ENCODE measurements at places on chromosomes 13 and 19. TPM values are rescaled to one million over a fixed set of nuclear protein-coding genes. Genes with fewer than 3 reads are reported as not detected.

GRCh38 chr13:99966064-99966805 lies 5.3 kb downstream of the ZIC5 start:
- no peak for DNase-seq

- no peak for DNase-seq
These were observed at the start of gene CHST8 for GRCh38 chr19:33621811-33622504. Gene CHST8 (plus strand): TSS chr19:33621953. CDS start chr19:33689262, 67,309 bp downstream.

DNA sequence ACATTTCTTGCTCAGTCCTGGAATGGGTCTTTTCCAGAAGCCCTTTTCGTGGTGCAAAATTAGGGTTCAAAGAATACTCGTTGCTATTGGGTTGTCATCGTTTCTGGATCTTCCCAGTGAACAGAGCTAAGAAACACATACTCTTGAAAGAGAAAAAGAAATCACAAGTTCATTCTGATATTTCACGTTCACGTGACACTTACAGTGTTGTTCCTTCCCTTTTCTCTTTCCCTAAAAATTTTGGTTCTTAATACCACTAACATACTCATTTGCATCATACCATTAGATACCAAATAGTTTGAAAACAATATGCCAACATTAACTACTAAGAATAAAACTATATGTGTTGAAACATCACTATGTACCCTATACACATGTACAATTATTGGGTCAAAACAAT lies 13.4 kb upstream of the GTF2F1 start:
- no peak for DNase-seq

DNA sequence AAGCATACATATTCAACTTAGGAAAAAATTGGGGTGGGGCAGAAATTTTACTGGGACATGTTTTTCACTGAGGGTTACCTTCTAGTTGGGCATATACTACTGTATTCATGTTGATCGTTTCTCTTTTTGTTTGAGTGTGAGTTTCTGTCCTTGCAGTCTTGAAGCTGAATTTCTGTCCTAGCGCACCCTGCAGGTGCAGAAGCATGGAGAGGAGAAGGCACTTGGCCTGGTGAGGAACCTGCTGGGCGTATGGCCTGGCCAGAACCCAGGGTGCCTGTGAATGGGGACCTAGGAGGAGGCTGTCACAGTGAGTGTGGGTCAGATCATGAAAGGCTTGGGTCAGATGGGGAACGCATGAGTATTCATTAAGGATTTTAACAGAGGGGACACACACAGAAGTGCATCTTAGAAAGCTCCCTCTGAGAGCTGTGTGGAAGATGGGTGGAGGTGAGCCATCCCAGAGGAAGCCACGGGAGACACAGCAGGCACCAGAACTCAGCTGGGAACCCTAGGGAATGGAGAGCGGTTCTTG lies 36.8 kb downstream of the SERP2 start:
- DNase-seq: no peak

DNA sequence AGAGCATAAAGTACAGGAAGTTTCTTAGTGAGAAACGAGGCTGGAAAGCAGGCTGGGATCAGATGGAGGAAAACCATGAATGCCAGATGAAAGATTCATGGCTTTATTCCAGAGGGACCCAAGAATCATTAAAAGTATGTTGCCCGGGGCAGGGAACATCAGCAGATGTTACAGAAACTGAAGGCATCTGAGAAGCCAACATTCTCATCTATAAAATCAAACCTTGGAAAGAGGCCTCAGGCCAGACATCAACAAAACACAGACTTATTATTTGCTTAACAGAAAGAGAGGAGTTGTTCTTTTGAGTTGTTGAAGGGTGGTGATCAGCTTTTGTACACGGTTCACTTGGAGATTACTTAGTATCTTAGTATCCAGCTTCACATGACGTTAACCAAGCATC lies 543.6 kb downstream of the RFC3 start:
- no peak for DNase-seq

- no peak for DNase-seq
These were observed 691.2 kb upstream of the GPC6 start for GRCh38 chr13:92535222-92536006.

DNA sequence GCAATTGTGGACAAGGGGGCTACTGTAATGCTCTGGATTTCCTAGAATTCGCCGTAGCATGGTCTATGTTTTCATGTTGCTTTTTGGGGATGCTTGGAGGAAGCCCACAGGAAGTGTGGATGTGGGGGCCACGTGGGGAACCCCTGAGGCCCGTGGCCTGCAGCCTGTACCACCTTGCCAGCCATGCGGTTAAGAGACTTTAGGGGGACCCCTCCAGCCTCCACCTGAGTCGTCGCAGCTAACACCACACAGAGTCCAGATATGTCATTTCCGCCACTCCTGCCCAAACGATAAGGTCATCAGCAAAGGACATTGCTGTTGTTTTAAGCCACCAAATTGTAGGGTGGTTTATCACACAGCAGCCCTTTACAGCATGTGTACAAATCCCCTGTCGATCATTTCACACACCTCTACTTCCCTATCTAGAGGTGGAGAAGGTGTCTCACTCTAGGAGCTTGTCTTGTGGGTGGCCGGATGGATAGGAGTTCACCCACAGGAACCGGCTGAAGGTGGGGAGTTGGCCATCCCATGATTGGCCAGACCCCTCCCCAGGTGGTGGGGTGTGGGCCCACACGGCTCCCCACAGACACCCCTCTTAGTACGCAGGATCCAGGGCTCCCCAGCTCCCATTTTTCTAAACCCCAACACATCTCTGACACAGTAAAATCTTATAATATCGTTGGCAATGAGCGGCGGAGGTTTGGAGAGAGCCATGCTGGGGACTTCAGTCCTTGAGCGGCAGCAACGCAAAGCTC lies 226.7 kb downstream of the TEX29 start:
- no peak for DNase-seq

- no peak for DNase-seq
These were observed 4.8 kb upstream of the ATF5 start for GRCh38 chr19:49924004-49924880.

DNA sequence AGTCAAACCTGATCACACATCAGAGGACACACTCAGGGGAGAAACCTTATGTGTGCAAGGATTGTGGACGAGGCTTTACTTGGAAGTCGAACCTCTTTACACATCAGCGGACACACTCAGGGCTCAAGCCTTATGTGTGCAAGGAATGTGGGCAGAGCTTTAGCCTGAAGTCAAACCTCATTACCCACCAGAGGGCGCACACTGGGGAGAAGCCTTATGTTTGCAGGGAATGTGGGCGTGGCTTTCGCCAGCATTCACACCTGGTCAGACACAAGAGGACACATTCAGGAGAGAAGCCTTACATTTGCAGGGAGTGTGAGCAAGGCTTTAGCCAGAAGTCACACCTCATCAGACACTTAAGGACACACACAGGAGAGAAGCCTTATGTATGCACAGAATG lies 8.2 kb upstream of the ZNF527 start:
- no peak for DNase-seq

DNA sequence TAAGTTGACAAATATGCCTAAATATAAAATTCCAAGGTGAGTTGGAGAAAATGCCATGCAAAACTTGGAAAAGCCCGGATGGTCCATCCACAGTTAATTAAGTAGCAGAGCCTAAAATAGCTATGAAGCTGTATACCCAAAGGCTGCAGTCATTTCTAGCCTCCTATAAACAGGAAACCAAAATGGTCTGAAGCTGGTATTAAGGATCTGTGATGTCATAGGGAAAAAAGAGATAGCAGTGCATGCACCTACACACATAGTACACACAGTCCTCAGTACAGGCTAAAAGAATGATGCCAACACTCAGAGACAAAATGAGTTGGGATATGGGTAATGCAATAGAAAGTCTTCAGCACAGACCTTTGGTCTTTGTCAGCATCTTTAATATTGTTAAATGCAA lies 736.9 kb downstream of the EFNB2 start:
- no peak for DNase-seq

Gene PRODH2
- not detected for total RNA-seq

Gene ZNF628
- 5.1 TPM for total RNA-seq

Gene RGCC
- total RNA-seq: 96.7 TPM

Gene NCR1
- not detected for total RNA-seq

Gene FXYD1
- total RNA-seq: 62.6 TPM

Gene ZNF850
- total RNA-seq: 1.7 TPM

Gene KIR3DL2
- not detected for total RNA-seq

Gene CD209
- total RNA-seq: 7.9 TPM

Measured in esophagus muscularis mucosa (tissue), 4 donors.